IMR-90 (cell line): ENCODE measurements at places on chromosomes 6 and 20. TPM values are rescaled to one million over a fixed set of nuclear protein-coding genes. Genes with fewer than 3 reads are reported as not detected.

SYNDIG1 gene
- not detected in 2 replicates for total RNA-seq

VGLL2 gene
- total RNA-seq: not detected in 2 replicates

PSORS1C2 gene
- total RNA-seq: not detected in 2 replicates

CDKAL1 gene
- total RNA-seq: 13.1 and 17.5 TPM in 2 replicates

EIF6 gene
- total RNA-seq: 215 and 227 TPM in 2 replicates

EMILIN3 gene
- total RNA-seq: under 0.01 TPM in 2 replicates

SLC35F1 gene
- not detected in 2 replicates for total RNA-seq

C6orf62 gene
- 50.7 and 65.3 TPM in 2 replicates for total RNA-seq

GRCh38 chr20:1567392-1568162 is 10.1 kb upstream of the SIRPD start:
- no peaks in the 10 kb centered on the region for H3K4me1 ChIP-seq
- no peak overlapping the region for H3K27ac ChIP-seq
- DNase-seq: peak; percentile 27
- H3K36me3 ChIP-seq: no peaks in the 10 kb centered on the region
- H3K27me3 ChIP-seq: no peaks in the 10 kb centered on the region

GRCh38 chr20:8536262-8536618 is 404.2 kb downstream of the PLCB1 start:
- H3K27me3 ChIP-seq: no peaks in the 10 kb centered on the region
- peaks cover 2% of the 10 kb centered on the region; the same call in 1 of the 2 replicates for H3K4me1 ChIP-seq
- H3K36me3 ChIP-seq: no peaks in the 10 kb centered on the region
- no peak overlapping the region for H3K27ac ChIP-seq
- DNase-seq: no peak
- no peak overlapping the region for H3K4me3 ChIP-seq

- H3K27ac ChIP-seq: peak overlapping the region; percentile 24; the same call in 1 of the 2 replicates
- H3K4me3 ChIP-seq: no peak overlapping the region
- no peaks in the 10 kb centered on the region for H3K36me3 ChIP-seq
- H3K4me1 ChIP-seq: peaks cover 4% of the 10 kb centered on the region
- DNase-seq: peak; percentile 20
Observed at GRCh38 chr20:4427940-4428586, 293.6 kb upstream of the PRND start.

DNA sequence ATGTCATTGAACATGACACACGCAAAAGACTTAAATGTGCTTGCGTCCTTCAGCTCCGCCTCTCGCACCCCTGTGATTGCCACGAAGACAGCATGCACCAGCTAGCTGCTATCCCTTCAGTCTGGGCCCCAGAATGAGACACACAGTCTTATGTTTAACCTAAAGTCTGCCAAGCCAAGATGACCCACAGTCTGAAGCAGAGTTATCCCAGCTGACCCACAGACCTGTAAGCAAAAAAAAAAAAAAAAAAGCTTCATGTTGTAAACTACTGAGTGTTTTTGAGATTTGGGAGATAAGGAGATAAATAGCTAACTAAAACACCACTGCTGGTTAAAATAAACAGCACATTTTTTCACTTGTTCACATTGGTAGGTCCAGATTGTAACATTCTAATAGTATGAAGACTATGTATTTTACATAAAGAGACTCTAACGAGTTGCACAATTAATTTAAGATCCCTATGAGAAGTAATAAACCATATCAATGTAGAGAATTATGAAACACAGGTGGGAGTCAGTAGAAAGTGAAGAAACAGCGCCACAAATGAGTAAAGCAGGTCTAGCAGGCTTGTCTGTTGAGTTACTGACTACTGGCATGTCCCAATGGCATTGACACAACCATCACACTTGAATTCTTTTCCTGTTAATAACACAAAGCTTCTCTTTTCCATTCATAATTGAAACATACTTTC is 47.4 kb upstream of the CCDC28A start:
- no peak overlapping the region for H3K4me3 ChIP-seq
- H3K27me3 ChIP-seq: no peaks in the 10 kb centered on the region
- peaks cover 4% of the 10 kb centered on the region for H3K4me1 ChIP-seq

GRCh38 chr6:41237128-41237527 is 9.0 kb downstream of the TREML4 start:
- no peak overlapping the region for H3K27ac ChIP-seq
- peaks cover 13% of the 10 kb centered on the region for H3K27me3 ChIP-seq
- H3K36me3 ChIP-seq: no peaks in the 10 kb centered on the region
- H3K4me1 ChIP-seq: no peaks in the 10 kb centered on the region

GRCh38 chr20:15399781-15400180 is 1062.4 kb upstream of the FLRT3 start:
- no peak overlapping the region for H3K4me3 ChIP-seq
- no peak overlapping the region for H3K27ac ChIP-seq
- DNase-seq: no peak
- no peaks in the 10 kb centered on the region for H3K36me3 ChIP-seq

GRCh38 chr6:139126931-139127330 is 7.9 kb upstream of the HECA start:
- no peaks in the 10 kb centered on the region for H3K27me3 ChIP-seq
- no peak overlapping the region for H3K27ac ChIP-seq
- H3K36me3 ChIP-seq: no peaks in the 10 kb centered on the region
- peaks cover 2% of the 10 kb centered on the region; the same call in 1 of the 2 replicates for H3K4me1 ChIP-seq
- no peak for DNase-seq
- H3K4me3 ChIP-seq: no peak overlapping the region

- H3K4me1 ChIP-seq: peaks cover 2% of the 10 kb centered on the region
- no peaks in the 10 kb centered on the region for H3K36me3 ChIP-seq
- no peak overlapping the region for H3K4me3 ChIP-seq
- H3K27me3 ChIP-seq: peaks cover 2% of the 10 kb centered on the region; the same call in 1 of the 2 replicates
Observed at GRCh38 chr6:167984144-167984719, 13.2 kb upstream of the KIF25 start.

- no peaks in the 10 kb centered on the region for H3K4me1 ChIP-seq
- DNase-seq: no peak
- H3K36me3 ChIP-seq: no peaks in the 10 kb centered on the region
- H3K4me3 ChIP-seq: no peak overlapping the region
Observed at GRCh38 chr6:12848964-12849808, 132.6 kb downstream of the PHACTR1 start.

DNA sequence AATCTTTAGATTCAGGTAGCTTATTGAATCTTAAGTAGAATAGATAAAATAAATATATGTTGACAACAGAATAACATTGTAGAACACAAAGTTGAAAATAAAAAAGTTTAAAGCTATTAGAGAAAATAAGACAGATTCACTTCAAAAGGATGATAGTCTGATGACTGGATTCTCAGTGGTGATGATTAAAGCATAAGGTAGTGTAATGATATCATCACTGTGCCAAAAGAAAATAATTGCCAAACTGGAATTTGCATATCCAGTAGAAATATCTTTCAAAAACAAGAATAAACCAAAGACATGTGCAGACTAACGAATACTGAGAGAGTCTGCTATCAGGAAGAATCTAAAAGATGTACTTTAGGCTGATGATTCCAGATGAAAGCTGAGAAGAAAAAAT is 30.2 kb downstream of the ENPP1 start:
- DNase-seq: peak; percentile 25
- H3K27me3 ChIP-seq: no peaks in the 10 kb centered on the region
- H3K4me1 ChIP-seq: peaks cover 4% of the 10 kb centered on the region; the same call in 1 of the 2 replicates

DNA sequence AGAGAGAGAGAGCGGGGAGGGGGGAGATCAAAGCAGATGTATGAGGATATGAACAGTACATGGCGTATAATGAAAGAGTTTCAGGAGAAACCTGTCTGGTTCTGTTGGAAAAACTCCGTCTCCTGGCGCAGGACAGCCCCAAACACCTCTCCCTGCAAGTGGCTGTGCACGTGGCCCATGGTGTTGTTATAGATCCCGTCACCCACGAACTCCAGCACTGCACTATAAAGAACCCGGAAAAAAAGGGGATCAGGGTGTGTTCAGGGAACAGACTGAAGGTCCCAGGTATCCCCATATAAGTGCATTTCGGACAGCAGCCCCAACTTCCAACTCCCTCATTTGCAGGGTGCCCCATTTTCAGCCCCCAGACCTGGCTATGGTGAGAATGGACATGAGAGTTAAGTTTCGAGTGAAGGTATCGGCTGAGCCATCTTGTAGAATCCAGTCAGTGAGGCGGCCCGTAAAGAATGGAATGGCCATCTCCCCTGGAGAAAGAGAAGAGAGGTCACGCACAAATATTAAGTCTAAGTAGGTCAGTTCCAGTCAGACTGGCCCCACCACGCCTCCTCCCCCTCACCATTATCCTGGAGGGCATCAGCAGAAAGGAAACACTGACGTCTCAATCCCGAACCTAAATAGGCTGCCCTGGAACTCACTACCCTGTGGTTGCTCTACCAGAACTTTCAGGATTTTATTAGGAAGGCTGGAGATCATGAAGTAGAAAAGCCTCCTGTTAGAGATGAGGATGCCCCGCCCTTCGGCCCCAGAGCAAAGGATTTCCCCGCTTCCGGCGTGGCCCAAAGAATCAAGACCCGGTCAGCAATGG is 1.3 kb downstream of the TAP1 start:
- H3K27me3 ChIP-seq: no peaks in the 10 kb centered on the region
- H3K36me3 ChIP-seq: peaks cover 24% of the 10 kb centered on the region
- DNase-seq: no peak
- peak overlapping the region; percentile 57 for H3K4me3 ChIP-seq

DNA sequence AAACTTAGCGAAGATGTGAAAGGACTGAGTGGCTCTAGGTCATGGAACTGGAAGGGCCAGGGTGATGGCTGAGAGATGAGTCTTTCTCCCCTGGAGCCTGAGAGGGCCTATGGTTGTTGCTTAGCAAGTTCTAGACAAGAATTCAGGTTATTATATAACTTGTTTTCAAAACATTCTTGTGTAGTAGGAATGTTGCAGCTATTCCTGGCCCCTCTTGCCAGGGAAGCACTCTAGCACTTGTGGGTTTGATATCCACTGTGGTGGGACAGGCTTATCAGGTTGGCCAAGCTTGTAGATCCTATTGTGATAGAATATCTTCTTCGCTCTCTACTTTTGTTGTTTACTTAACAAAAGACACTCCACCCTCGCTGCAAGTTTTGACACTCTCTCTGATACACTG is 211.8 kb upstream of the CITED2 start:
- peaks cover 15% of the 10 kb centered on the region for H3K4me1 ChIP-seq
- no peaks in the 10 kb centered on the region for H3K36me3 ChIP-seq
- no peak for DNase-seq
- H3K27ac ChIP-seq: peak overlapping the region; percentile 52; the same call in 1 of the 2 replicates

- no peak for DNase-seq
- peaks cover 3% of the 10 kb centered on the region; the same call in 1 of the 2 replicates for H3K36me3 ChIP-seq
- no peaks in the 10 kb centered on the region for H3K27me3 ChIP-seq
- H3K4me1 ChIP-seq: peaks cover 2% of the 10 kb centered on the region; the same call in 1 of the 2 replicates
- no peak overlapping the region for H3K4me3 ChIP-seq
- no peak overlapping the region for H3K27ac ChIP-seq
Observed at GRCh38 chr20:34561661-34562060, 3.1 kb downstream of the MAP1LC3A start.

DNA sequence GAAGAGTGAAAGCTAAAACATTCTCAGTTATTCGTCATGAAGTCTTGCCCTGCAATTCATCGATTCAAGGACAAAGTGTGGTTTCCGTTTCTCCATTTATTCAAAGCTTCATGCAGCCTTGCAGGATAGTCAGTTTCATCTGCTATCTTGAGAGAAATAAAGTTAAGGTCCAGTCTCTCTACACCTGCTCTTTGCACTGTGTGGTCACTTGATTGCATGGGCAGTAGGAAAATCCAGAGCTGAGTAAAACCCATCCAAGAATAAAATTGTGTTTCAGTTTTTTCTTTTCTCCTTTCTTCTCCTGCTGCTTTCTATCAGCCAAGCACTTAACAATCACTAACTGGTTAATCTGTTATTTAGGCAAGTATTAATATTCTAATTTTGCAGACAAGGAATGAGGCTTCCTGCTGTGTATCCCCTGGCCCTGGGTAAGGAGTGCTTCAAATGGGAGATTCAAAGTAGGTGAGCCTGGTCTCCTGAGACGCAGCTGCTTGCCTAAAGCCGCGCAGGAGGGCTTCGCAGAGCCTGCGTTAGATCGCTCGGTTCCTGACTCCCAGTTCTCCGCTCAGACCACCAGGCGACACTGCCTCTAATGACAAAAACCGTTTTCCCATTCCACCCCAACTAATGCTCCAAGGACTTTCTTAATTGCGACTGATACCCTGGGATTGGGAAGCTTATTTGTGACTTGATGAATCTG is 808.3 kb downstream of the TFAP2A start:
- DNase-seq: no peak
- no peaks in the 10 kb centered on the region for H3K36me3 ChIP-seq
- no peak overlapping the region for H3K27ac ChIP-seq
- H3K4me1 ChIP-seq: no peaks in the 10 kb centered on the region
- H3K27me3 ChIP-seq: no peaks in the 10 kb centered on the region

DNA sequence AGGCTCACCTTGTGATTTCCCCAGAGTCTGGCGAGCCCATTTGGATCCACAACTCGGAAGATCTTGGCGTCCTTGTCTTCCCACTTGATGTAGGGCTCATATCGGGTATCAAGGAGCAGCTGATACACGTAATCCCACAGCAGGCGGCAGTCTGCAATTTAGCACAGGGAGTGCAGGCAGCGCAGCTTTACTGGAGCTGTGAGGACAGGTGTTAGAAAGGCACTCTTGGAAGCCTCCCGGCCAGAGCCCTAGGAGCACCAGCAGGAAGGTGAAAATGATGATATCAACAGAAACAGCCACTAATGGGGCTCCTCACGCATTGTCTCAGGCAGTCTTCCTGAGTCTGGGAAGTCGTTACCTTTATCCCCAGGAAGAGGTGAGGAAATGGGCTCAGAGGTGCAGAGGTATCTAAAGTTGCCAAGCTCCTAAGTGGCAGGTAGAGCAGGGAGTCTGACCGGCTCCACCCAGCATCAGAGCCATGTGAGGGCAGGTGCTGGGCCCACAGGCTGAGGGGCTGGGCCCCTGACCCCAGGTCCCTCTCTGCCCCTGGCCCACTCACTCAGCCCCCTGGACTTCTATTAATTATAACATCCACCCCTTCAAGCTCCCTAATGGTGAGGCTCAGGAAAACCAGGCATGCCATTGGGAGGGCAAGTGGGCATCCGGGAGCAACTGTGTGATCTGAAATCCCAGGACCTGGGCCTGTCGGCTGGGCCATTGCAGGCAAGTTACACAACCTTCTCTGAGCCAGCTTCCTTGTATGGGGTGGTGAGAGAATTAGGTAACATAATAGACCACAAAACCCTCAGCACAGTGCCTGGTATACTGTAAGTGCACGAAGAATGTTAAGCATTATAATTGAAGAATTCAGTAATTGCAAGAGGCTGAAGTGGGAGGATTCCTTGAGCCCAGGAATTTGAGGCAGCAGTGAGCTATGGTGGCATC is 18.3 kb downstream of the ETV7 start:
- H3K4me1 ChIP-seq: peaks cover 3% of the 10 kb centered on the region
- no peak overlapping the region for H3K27ac ChIP-seq
- no peak overlapping the region for H3K4me3 ChIP-seq
- peak; percentile 83 for DNase-seq
- peaks cover 24% of the 10 kb centered on the region for H3K27me3 ChIP-seq

GRCh38 chr20:4832469-4832868 is 110.8 kb downstream of the PRND start:
- H3K27me3 ChIP-seq: no peaks in the 10 kb centered on the region; the same call in 1 of the 2 replicates
- DNase-seq: no peak
- H3K36me3 ChIP-seq: no peaks in the 10 kb centered on the region
- no peak overlapping the region for H3K4me3 ChIP-seq
- no peak overlapping the region for H3K27ac ChIP-seq
- peaks cover 12% of the 10 kb centered on the region; the same call in 1 of the 2 replicates for H3K4me1 ChIP-seq
